ENCODE measurements at places on chromosomes 12 and 14. TPM values are rescaled to one million over a fixed set of nuclear protein-coding genes. Genes with fewer than 3 reads are reported as not detected.

The ESR2 gene
- 0.44 TPM for total RNA-seq

The WNK1 gene
- 112 TPM for total RNA-seq

- no peak for DNase-seq
Measured at GRCh38 chr14:35389315-35389667, 15.3 kb downstream of the NFKBIA start.

DNA sequence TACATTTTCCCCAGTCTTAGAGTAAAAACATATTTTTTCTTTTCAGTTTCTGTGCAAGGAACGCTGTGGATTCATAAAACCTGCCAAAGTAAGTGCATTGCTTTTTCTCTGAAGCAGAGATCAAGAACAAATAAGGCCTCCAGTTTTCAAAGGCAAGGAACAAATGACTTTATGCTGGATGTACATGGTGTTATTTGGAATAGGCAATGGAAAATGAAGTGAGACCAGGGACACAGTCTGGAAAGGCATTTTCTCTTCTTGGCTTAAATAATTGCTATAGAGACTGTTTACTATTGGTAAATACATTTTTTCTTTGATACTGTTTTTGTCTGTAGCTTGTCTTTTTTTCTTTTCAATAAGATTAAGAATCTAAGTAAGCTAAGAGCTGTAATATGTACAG is 725.9 kb upstream of the MDGA2 start:
- DNase-seq: no peak

GRCh38 chr14:59983048-59983447 is 63.1 kb downstream of the LRRC9 start:
- DNase-seq: no peak

DNA sequence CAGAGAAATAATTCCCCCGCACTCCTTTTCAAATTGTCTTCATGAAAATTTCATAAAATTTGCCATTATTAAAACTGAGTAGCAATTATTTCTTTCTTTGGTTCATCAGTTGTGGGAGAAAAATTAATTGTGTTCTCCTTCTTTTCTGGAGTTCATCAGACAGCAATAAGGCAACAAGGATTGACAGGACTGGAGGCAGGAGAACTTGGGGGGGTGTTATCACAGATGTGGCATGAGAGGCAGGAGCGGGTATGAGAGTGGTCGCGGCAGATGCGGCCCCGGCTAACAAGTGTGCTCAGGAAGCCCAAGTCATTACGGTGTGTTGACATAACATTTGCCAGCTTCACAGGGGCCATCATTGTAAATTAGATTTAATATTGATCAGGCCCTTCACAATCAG is 306.6 kb upstream of the TMPO start:
- no peak for DNase-seq

DNA sequence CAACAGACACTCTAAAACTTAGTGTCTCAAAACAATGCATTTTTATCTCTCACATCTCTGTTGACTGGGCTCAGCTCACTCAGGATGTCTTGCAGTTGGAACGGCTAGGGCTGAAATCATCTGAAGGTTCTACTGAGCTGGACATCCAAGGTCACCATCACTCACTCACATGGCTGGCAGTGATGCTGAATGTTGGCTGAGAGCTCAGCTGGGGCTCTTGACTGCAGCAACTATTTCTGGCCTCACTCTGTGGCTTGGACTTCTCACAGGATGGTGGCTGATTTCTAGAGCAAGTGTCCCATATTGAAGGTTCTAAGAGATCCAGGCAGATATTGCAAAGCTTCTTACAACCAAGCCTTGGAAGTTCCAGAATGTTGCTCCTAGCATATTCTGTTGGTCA is 166.5 kb downstream of the ZFP36L1 start:
- DNase-seq: no peak

Data from lung microvascular endothelial cell (primary cell).